ENCODE measurements at places on chromosomes 2 and 18.
A peak's percentile ranks its signal among the peaks of the same experiment; 100 is the strongest.

DNA sequence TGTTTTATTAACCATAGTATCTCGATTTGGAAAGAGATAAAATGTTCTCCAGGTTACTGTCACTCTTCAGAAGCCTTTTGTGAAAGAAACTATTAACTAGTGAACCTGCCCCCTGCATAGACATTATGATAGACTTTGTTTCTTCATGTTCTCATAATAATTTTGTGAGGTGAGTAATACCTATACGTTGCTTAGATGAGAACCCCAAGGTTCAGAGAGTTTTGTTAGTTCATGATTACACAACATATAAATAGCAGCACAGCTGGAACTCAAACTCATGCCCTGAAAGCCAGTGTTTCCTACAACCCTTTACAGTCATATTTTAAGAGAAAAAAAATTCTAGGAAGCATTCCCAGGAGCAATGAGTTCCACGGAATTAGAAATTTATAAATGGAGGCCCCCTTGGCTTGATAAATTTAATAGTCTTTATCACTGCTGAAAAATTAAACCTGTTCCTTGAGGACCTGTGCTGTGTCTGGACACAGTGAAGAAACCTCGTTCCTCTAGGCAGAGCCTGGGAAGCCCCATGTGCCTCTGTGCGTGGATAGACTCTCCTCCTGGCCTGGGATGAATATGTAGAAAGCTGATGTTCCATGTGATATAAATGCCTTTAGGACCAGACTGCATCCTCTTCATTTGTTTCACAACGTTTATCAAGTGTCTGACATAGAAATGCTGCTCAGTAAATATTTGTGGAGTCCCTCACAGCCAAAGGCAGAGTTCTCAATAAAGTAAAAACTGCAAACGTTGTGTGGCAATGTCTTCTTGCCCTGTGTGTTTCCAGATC lies 1257.0 kb upstream of the GYPC start:
- no peak for DNase-seq

DNA sequence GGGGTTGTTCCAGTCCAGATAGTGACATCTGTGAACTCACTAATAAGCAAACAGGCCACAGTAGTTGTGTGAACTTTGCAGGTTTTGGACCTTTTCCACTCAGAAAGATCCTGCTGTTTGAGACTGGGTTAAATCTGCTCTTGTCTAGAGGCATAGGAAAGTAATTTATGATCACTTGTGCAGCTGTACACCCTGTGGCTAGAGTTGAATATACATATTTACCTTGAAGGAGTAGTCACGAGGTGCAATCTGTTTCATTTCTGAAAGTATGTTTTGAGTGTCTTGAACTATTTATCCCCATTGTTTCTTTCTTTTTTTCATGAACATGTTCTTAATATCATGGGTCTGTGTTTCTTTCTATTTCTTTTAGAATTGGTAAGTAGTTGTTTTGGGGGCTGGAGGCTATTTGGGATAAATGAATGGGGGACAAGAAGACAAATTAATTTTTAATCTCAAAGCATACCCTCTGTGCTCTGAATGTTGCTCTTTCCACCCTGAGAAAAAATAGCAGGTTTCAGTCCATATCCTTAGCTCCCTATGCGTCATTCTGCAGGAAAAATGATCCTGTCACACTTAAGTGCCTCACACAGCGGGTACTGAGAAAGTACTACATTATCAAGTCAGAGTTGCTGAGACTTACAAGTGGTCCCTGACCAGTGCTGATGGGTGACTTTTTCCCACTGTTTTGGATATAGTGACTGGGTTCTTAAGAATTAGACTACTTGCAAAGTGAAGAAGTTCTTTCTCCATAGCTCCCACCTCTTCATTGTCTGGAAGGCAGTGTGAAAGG lies 28.2 kb downstream of the DCC start:
- no peak for DNase-seq

DNA sequence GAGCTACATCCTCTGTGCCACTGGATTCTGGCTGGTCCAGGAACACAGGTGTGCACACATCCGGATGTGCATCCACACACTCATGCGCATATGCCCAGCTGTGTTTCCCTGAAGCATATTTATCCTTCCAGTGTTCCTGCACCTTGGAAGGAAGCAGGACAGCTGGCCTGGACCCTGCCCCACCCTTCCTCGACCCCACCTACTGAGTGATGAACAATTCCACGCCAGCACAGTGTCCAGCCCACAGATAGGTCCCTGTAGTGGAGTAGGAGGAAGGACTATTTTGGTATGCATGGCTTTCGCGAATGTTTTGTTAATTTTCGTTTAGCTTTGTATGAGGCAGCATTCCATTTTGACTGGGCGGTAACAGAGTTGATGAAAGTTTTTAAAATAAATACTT lies 211.5 kb downstream of the AGAP1 start:
- DNase-seq, result no peak

- no peak for DNase-seq
Observed at GRCh38 chr18:50080316-50080715, 114.6 kb downstream of the MYO5B start.

DNA sequence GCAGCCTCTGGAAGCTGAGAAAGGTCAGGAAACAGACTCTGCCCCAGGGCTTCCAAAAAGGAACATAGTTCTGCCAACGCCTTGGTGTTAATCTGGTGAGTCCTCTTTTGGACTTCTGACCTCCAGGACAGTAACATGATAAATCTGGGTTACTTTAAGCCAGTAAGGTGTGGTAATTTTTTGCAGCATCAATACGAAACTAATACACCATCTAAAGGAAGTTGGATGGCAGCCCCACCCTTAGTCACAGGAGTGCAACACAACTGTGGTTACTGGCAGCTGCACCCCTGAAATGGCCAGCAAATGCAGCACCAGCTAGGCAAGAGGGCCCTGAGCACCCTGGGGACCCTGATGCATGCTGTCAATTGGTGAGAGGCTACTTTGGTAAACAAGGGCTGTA lies 25.8 kb downstream of the CREG2 start:
- no peak for DNase-seq

GRCh38 chr18:22559414-22560274 lies 141.9 kb upstream of the CTAGE1 start:
- DNase-seq, result peak; percentile 49

- no peak for DNase-seq
Observed at GRCh38 chr2:102015399-102015798, 23.6 kb downstream of the IL1R2 start.

- DNase-seq, result no peak
Observed at GRCh38 chr2:160205505-160205904, 5.4 kb upstream of the ITGB6 start.

DNA sequence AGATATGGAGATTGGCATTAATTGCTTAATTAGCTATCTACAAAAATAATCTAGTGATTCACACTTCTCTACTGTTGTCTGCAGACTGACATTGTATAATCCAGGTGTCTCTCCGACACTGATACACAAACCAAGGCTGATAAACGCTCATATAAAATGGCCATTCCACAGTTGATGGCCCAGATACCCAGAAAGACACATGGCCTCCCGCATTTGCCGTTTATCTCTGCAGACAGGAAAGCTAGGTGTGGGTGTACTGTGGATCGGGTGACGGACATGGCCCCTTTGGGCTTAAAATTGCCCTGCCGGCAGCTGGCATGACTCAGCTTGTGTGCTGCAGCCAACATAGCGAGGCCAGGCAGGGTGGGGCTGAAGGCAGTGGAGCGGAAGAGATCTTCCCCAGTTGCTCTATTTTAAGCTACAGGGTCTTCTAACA lies 18.5 kb downstream of the PMAIP1 start:
- peak; percentile 79 for DNase-seq

- DNase-seq, result no peak
Observed at GRCh38 chr2:149885946-149886345, 298.4 kb upstream of the MMADHC start.

DNA sequence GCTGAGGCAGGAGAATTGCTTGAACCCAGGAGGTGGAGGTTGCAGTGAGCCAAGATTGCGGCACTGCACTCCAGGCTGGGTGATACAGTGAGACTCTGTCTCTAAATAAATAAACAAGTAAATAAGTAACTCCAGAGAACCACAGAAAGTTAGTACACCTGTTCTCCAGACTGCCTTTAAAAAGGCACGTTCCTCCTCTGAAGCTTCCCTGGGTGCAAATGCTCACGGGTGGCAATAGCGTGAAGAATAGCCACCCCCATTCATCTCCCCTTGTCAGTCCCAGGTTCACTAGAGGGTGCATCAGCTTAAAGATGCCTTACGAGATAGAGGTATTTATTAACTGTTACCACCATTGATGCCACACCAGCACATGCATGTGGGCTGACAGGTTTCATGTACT lies 64.3 kb upstream of the RTN4 start:
- no peak for DNase-seq

DNA sequence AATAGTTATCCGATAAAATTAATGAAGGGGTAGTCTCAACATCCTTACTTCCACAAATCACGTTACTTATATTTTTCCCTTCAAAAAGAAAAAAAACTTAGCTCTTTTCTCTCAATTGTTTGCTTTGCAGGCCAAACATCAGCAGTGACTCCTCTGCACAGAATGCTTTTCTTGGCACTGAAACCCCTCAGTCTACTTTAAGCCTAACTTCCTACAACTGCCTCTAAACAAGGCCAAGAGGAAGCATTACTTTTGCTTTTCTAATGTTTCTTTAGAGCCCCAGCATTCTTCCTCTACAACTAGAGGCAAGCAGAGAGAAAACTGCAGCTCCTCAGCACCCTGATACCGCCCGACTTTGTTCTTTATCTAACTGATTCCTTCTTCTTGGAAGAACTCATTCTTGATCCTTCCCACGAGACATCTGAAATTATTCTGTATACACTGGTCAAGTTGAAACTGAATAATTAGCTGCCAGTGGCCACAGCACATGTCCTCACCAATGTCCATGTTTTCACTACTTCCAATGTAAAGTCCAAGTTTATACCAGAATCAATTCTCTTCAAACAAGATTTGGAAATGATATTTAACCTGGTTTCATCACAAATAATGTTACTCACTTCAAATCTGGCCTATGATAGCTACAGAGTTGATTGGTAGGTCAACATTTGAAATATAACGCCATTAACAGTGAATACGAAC lies 55.3 kb downstream of the DTNB start:
- DNase-seq, result no peak

DNA sequence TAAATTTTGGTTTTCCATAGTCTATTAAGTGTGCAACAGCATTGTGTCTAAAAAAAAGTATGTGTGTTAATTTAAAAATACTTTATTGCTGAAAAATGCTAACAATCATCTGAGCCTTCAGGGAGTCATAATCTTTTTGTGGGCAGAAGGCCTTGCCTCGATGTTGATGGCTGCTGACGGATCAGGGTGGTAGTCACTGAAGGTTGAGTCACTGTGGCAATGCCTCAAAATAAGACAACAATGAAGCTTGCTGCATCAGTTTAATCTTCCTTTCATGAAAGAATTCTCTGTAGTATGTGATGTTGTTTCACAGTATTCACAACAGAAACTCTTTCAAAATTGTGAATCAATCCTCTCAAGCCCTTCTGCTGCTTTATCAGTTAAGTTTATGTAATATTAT lies 31.3 kb downstream of the HDHD2 start:
- no peak for DNase-seq

- no peak for DNase-seq
Observed at GRCh38 chr2:6358985-6359384, 506.7 kb downstream of the CMPK2 start.

DNA sequence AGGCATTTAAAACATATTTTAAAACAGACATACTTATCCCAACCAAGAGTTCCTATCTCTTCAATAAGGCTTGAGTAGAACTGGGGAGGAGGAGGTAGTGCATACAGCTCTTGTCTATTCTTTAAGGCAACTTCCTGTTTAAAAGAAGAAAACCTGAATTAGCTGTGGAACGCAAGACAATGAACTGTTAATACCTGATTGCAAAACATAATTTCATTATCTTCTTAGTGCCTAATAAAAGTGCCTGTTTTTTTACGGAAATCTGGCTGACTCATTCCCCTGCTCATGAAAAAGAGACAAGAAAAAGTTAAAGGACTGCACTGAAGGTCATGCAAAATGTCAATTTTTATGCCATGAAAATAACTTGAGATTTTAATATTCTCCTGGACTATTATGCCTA lies 19.2 kb downstream of the FANCL start:
- DNase-seq, result no peak

- no peak for DNase-seq
Observed at GRCh38 chr18:48011926-48012465, 81.5 kb upstream of the SMAD2 start.

DNA sequence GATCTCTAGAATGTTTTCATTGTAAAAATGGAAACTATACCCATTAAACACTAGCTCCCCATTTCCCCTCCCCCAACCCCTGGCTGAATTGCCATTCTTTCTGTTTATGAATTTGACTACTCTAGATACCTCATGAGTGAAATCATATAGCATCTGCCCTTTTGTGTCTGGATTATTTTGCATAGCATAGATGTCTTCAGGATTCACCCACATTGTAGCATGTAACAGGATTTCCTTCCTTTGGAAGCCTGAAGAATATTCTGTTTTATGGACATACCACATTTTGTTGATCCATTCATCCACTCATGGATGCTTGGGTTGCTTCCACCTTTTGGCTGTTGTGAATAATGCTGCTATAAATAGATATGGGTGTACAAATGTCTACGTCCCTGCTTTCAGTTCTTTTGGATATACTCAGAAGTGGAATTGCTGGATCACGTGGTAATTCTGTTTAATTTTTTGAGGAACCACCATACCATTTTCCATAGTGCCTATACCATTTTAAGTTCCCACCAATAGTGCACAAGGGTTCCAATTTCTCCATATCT lies 7.7 kb upstream of the ASB1 start:
- DNase-seq, result no peak

GRCh38 chr2:138838851-138839620 lies 58.8 kb upstream of the NXPH2 start:
- DNase-seq, result no peak

DNA sequence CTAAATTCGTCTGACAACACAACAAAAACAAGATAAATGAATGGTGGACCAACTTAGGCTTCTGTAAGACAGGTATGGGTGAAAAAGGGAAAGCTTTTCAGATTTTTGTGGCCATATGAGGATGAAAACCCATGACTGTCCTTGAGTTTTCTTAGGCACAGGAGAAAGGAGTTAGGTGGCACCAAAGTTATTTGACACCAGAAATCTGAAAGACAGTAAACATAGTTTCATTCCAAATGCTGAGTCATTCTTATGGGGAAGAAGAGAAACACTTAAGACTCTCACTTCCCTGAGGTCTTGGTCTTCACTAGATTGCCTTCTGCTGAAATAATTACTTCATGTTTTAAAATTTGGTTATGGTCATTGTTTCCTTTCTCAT lies 5.2 kb upstream of the GPD2 start:
- peak; percentile 21 for DNase-seq

DNA sequence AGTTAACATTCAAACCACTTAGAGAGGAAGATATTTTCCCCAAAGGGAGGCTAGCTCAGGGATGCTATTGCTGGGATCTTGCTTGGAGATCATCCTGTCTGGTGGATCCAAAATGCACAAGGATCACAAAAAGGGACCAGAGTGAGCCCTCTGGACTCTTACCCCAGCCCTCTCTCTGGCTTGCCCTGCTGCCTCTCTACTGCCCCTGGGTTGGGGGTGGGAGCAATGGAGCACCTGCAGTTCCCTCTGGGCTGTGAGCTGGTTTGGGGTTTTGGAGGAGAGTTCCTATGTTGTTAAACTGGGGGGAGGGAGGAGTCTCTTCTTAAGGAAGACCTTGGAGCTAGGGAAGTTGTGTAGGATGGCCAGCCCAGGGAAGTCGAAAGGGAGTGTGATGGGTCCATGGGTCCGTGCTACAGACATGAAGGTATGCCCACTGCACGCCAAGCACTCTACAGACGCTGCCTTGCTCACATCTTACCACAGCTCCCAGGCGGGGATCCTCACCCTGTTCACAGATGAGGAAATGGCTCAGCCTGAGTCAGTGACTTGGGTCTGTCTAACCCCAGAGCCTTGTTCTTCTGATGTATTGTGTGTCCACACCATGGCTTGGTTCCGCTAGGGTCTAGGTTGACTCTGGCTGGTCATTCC lies 3.8 kb downstream of the LBH start:
- DNase-seq, result no peak

- no peak for DNase-seq
Observed at GRCh38 chr18:5395860-5396448, 100.4 kb upstream of the ZBTB14 start.

Measured in suppressor macrophage (primary cell).